ENCODE measurements at places on chromosomes 7 and 10.

DNA sequence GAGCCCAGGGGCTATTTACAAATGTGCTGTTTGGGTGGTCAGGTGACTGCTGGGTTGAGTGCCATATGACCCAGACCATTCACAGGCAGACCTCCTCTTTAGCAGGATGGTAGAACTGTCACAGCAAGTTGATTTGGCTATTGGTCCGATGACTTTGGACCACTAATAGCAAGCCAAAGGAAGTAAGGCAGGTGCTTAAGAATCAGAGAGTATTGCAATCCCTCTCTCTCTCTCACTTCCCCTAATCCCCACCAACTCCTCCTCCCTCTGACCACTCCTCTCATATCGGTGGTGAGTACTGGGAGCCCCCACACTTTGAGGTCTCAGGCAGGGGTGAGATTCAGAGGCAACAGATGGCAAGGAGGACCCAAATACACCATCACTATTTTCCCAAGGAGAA is 165.3 kb downstream of the TRIL start:
- DNase-seq = no peak

DNA sequence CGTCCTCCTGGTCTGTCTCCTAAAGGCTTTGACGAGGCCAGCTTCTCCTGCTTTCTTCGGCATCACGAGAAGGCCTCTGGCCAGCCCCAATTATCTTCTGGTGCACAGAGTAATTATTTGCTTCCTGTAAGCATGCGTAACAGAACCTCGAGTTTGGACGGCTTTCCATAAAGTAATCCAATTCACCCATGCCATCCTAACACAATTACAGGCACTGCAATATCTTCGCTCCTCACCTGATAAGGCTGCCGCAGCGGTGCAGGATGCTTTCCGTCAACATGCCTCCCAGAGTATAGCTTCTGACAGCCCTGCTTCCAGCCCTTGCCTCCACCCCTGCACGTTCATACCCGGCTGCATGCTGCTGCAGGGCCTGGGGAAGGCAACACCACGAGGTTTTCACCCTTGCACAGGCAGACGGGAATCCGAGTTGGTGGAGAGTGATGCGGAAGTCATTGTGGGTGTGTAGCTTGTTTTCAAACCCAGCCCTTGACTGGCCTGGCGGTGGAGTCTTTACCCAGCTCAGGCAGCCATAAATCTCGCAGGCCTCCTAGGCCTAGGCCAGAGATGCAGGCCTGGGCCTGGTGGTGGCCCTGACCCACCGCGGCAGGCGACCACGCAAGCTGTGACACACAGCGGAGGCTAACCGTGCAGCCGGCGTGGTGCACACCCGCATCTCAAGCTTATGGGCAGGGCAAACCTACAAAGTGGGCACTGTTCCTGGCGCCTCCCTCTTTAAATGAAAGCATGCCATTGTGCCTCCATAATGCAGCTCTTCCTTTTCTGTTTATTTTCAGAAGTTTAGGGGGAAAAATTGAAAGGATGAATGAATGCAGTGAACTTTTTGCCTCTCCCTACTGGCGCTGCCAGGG is 12.7 kb downstream of the EBF3 start:
- DNase-seq = no peak

DNA sequence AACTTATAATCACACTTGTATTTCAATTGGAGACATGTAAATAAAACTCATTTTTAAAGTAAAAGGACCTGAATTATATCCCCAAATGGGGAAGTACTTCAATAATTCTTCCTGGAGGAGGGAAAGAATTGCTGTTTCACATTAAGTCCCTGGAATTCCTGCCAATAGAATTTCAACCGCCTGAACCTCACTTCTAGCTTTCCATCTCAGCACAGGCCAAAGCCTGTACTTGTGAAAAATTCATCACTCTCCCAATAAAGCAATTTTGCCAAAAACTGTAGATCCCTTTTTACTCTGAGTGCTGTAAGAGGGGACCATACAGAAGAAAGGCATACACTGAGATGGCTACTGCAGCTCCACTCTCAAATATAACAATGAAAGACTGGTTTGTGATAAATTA is 54.8 kb downstream of the CADPS2 start:
- no peak for DNase-seq

DNA sequence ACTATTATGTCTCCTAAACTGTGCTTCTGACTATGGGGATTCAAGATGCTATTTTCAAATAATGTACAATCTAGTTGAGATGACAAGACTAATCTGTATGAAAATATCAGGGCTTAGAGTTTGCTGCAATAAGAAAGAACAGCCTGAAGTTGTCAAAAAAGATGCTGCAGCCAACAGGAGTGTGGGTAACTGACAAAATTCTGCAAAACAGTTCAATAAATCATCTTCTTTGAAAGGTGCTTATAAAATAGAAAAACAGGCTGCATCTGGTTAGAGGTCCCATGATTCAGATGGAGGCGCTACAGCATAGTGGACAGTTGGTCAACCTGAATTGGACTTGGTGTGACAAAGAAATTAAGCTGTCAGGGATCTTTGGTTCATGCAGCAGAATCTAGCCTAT is 511.0 kb downstream of the XPNPEP1 start:
- no peak for DNase-seq

DNA sequence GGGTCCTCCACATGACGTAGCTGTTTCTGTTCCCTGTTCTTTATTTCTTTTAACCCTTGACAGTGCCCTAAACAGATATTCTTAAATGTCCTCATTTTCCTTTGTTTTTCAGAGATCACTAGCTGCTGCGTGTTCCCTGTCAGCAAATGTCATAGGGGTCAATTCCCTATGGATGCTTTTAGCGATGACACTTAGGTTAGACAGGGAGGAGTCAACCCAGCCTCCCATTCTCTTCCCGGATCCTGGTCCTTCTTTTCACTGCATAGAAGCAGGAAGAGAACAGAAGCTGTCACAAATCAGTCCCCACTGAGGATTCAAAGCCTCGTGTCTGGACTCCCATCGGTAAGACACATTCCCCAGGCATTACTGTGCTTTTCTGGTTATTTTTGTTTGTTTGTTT is 392.1 kb upstream of the PRKCQ start:
- DNase-seq = no peak

- peak; percentile 74 for DNase-seq
Observed at GRCh38 chr10:32050177-32050576, 6.0 kb downstream of the KIF5B start.

DNA sequence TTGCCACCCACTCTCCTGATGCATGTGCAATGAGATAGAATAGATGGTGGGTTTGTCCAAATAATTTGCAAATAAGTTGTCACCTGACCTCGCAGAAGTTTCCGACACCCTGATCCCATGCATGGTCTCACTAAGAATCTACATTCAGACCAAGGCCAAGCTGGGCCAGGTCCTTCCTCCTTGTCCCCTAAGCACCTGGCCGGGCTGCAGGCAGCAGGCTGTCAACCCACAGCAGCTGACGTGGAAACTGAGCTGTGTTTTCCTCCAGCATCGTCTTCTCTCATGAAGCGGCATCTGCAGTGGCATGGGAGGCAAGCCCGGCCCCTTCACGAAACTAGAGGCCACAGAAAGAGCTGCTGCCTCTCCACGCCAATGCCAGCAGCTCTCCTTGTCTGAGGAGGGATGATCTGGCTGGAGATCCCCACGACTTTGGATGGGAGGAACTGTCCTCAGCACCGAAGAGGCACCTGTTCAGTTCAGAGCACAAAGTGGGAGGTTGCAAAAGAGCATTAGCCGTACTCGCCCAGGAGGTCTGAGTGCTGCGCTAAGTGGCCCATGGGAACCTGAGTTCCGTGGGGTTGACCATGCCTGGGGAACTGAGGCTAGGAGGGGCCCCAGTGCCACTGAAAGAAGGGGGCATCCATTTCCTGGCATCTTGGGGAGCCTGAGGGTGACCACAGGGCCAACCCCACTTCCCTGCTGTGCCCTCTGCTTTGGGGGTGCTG is 110.5 kb upstream of the INSIG1 start:
- DNase-seq = peak; percentile 28

- DNase-seq = peak; percentile 80
Observed at GRCh38 chr7:117873310-117874190, at the start of gene CTTNBP2. CTTNBP2 (minus strand) TSS chr7:117873441; CDS start chr7:117873415, 26 bp downstream.
